ENCODE measurements at places on chromosomes 13 and 19. TPM values are rescaled to one million over a fixed set of nuclear protein-coding genes. Genes with fewer than 3 reads are reported as not detected.

DNA sequence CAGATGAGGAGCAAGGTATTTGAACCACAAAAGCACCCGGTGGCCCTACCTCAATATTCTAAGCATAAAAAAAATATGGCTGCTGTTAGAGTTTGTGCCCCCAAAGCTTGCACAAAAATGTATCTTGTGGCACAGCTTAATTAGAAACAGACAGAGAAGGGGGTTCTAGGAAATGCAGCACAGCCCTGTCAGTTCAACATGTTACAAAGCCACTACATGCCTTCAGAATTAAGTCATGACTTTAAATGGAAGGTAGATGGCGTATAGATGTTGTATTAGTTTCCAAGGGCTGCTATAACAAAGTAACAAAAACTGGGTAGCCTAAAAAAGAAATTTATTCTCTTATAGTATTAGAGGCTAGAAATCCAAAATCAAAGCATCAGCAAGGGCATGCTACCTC, 703.8 kb downstream of the DIAPH3 start:
- no peak overlapping the region for H3K4me3 ChIP-seq
- no peak for DNase-seq
- H3K27ac ChIP-seq: no peak overlapping the region
- no peaks in the 10 kb centered on the region for H3K27me3 ChIP-seq

DNA sequence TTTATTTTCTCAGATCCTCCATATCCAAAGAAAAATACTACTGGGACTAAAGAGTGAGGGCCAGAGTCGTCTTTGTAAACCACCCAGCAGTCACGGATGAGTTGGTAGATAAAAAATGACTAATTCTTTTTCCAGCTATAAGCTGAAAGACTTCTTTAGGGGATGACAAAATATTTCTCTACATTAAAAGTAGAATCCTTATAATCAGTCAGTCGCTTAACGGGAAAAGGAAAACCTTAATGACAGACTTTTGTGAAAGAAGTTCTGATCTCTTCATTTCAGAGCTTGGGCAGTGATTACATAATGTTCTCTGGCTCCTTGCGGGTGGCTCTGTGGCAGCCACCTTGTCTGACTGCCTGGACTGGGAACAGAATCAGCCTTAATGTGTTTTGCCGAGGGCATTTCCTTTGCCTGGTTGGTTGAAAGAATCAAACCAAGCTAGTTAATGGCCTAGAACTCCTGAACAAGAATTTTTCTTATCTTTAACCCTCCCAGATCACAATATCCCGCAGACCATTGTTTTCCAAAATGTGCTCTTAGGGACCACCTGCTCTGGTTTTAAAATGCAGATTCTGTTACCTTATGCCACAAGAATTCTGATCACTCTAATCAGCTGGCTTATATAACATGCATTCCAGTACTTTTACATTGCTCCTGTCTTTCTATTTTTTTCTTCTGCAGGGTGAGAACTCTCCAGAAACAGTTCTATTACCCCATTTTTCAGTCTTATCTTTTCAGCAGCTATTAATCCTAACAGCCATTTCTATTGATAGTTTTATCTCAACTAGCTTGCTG, 2.5 kb downstream of the ITM2B start:
- H3K27ac ChIP-seq: peak overlapping the region; percentile 100
- H3K4me3 ChIP-seq: peak overlapping the region; percentile 86
- peaks cover 61% of the 10 kb centered on the region for H3K4me1 ChIP-seq

DNA sequence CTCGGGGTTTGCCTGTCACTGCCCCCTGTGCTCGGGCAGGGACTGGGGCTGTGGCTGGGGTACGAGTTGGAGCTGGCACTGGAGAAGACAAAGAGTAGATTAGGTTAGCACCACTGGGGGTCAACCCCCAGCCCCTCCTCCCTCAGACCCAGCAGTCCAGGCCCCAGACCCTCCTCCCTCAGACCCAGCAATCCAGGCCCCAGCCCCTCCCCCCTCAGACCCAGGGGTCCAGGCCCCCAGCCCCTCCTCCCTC, 19.1 kb downstream of the ZNF575 start:
- no peak overlapping the region for H3K4me3 ChIP-seq
- H3K36me3 ChIP-seq: peaks cover 58% of the 10 kb centered on the region
- no peak overlapping the region for H3K27ac ChIP-seq
- DNase-seq: no peak
- no peaks in the 10 kb centered on the region for H3K27me3 ChIP-seq

- no peak overlapping the region for H3K27ac ChIP-seq
- peaks cover 34% of the 10 kb centered on the region for H3K36me3 ChIP-seq
- DNase-seq: no peak
- no peaks in the 10 kb centered on the region for H3K27me3 ChIP-seq
- H3K4me1 ChIP-seq: no peaks in the 10 kb centered on the region
These were observed 5.0 kb downstream of the TEAD2 start for GRCh38 chr19:49357186-49357585.

Gene C19orf38
- total RNA-seq: 2.1 TPM

DNA sequence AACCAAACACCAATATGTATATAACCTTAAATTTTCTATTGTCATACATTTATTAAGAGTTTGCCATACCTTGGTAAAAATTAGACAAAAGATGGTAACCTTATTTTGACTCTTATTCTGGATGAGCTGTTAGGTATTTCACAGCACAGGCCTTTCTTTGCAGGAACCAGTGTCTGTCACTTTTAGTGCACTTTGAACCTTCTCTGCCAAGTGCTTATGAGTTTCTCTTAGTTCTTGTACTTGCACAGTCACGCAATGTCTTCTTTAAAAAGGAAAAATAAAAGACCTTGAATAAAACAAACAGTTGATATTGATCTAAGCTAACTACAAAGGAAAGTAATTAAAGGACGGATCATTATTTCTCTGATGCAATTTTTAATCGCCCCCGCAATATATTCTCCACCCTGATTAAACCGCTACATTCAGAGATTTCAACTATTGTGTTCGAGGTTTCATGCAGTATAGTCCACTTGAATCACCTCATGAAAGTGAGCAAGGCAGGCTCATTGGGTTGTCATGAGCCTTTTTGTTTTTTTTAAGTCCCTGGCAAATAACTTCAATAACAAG, 534.5 kb downstream of the KLF5 start:
- no peak overlapping the region for H3K4me3 ChIP-seq
- no peak for DNase-seq
- H3K27ac ChIP-seq: no peak overlapping the region
- H3K27me3 ChIP-seq: no peaks in the 10 kb centered on the region
- no peaks in the 10 kb centered on the region for H3K4me1 ChIP-seq

Gene IGFL1
- not detected for total RNA-seq

DNA sequence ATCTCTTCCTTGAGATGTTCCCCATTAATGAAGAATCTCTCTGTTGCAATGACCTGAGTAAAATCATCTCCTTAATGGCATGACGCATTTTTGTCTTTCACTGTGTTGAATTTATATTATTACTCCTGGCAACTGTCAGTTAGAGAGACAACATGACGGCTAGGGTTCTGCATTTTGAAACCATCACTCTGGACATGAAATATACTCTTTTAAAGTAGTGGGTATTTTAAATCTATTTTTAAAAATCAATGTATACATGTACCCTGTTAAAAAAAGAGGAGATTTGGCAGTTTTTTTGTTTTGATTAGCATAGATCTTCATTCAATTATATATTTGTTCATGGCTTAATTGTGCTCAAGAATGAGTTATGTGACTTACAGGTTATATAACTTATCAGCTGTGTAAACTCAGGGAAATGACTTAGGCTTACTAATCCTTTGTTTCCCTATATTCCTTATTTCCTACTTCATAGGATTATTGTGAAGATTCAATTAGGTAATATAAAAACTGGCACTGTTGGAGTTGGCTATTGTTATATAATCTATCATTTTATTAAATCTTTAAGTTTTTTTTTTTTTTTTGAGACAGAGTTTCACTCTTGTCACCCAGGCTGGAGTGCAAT, 632.0 kb upstream of the SPRY2 start:
- no peak overlapping the region for H3K4me3 ChIP-seq
- no peak for DNase-seq
- H3K27ac ChIP-seq: no peak overlapping the region

DNA sequence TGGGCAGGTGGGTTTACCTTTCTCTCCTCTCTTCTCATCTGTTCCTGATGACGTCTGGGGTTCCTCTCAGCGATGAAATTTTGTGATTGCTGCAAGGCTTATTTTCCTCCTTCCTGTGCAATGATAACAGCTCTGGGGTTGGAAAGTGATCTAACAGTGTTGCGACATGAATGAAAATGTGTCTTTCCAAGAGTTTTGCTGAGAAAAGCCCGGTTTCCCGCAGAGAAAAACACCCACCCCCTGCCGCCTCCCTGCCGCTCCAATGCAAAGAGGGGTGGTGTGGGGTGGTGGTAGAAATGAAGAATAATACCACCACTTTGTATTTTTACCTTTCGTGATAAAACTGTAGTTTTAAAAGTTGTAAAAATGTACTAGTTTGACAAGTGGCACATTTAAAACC, 232.0 kb downstream of the OLFM4 start:
- no peaks in the 10 kb centered on the region for H3K27me3 ChIP-seq
- H3K4me1 ChIP-seq: no peaks in the 10 kb centered on the region
- DNase-seq: no peak
- H3K27ac ChIP-seq: no peak overlapping the region
- no peaks in the 10 kb centered on the region for H3K36me3 ChIP-seq

GRCh38 chr19:57057036-57057686, 62.6 kb upstream of the USP29 start:
- peak; percentile 88 for DNase-seq
- H3K36me3 ChIP-seq: no peaks in the 10 kb centered on the region
- H3K27ac ChIP-seq: peak overlapping the region; percentile 29
- H3K4me3 ChIP-seq: no peak overlapping the region
- H3K4me1 ChIP-seq: peaks cover 7% of the 10 kb centered on the region

DNA sequence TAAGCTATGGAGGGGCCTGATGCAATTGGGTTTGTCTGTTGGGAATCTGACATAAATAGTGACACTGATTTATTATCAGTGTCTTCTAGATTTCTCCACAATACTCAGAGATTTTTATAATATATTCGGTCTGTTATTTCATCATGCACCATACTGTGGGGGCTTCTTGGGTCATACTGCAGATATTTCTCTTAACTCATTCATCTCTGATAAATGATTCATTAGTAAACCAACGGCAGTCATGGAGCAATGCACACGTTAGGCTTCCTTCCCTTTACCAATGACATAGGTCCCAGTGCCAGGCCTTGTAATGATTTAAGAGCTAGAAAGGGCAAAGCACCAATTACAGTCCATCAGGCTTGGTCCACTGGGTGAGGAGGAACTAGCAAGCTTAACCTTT, 53.6 kb downstream of the FAM216B start:
- no peaks in the 10 kb centered on the region for H3K36me3 ChIP-seq
- no peak overlapping the region for H3K27ac ChIP-seq
- no peak overlapping the region for H3K4me3 ChIP-seq
- H3K27me3 ChIP-seq: no peaks in the 10 kb centered on the region
- H3K4me1 ChIP-seq: peaks cover 11% of the 10 kb centered on the region

Gene NKG7
- total RNA-seq: not detected
